ENCODE measurements at places on chromosomes 3 and 15. TPM values are rescaled to one million over a fixed set of nuclear protein-coding genes. Genes with fewer than 3 reads are reported as not detected.

GRCh38 chr3:14799146-14799545, 19.6 kb upstream of the FGD5 start:
- H3K4me3 ChIP-seq, result no peak overlapping the region
- no peak for DNase-seq
- H3K27ac ChIP-seq, result no peak overlapping the region
- H3K4me1 ChIP-seq, result no peaks in the 10 kb centered on the region
- no peaks in the 10 kb centered on the region for H3K36me3 ChIP-seq

DNA sequence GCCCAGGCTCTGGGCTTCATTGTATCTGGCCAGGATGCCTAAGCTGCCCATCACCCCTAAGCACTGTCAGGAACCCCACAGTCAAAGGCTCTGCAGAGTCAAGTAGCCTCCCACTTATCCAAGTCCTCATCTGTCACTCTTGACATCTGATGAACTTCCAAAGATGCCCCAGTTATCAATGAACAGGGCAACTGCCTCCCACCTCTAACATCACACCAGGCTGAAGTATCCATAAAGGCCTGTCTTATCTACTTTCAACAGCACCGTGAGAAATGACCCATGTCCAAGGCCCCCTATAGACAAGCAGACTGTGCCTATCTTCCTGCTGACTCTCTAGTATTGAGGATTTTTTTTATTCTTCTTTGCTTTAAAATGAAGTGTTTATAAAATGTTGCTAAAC, 56.4 kb downstream of the TRIM69 start:
- H3K27ac ChIP-seq, result no peak overlapping the region
- no peaks in the 10 kb centered on the region for H3K27me3 ChIP-seq
- H3K36me3 ChIP-seq, result no peaks in the 10 kb centered on the region
- DNase-seq, result no peak

GRCh38 chr15:77772641-77773402, 140.1 kb upstream of the LINGO1 start:
- no peak overlapping the region for H3K27ac ChIP-seq
- H3K4me1 ChIP-seq, result no peaks in the 10 kb centered on the region
- no peak for DNase-seq
- no peaks in the 10 kb centered on the region for H3K27me3 ChIP-seq

DNA sequence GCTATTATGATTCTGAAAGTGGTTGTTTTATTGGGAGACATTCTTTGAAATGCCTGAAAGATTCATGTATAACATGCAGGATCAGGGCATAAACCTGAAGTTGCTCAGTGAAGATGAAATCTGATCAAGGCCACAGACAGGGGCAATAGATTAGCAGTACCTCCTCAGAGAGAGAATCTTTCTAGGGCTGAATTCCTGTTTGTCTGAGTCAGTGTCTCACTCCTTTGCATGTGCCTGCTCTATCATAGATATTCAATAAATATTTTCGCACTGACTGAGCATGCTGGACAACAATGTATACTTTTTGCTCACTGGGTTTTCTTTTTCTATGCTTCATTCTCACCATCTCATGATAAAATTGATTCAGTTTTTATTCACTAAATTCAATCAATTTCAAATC, 49.8 kb upstream of the PFN2 start:
- H3K27ac ChIP-seq, result no peak overlapping the region
- no peaks in the 10 kb centered on the region for H3K27me3 ChIP-seq
- no peak for DNase-seq

DNA sequence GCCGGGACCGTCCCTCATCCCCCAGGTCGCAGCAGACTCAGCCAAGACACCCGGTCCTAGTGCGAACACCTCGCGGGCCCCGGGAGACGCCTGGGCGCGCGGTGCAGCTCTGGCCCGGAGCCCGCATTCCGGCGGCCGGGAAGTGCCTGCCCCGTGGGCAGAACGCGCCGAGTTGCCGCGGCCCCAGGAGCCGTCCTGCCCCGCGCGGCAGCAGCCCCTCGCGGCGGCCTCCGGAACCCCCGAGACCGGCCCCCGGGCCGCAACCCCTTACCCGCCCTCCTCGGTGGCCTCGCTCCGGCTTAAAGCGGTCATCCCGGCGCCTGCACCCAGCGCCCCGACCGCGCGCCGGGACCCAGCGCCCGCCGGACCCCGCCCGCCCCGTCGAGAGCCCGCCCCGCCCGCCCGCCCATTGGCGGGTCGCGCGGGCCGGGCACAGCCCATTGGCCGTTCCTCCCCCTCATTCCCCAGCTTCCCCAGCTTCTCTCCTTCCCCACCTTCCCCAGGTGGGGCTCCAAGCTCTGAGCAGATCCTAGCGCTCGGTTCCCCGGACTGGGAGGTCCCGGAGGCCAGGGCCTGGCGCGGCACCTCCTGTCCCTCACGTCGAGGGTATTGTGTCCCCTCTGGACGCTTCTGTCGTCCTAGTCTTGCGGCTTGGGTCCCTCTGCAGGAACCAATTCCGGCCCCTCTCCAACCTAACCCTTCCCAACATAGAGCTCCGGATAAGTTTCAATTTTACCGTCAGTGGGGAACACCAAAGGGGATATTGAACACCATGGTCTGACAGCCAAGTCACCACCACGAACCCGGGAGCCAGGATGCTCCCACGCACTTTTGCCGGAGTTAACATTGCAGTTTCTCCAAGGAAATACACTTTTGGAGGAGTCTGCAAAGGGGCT, at the start of gene GRAMD2A:
GRAMD2A (minus strand) TSS at position 328 of the 896 bp plus-strand sequence.
- H3K36me3 ChIP-seq, result peaks cover 35% of the 10 kb centered on the region
- peak within 1 kb of the TSS; percentile 54 for H3K4me3 ChIP-seq
- no peak within 1 kb of the TSS for H3K27ac ChIP-seq
- no peak for DNase-seq
- H3K4me1 ChIP-seq, result peaks cover 11% of the 10 kb centered on the region

DNA sequence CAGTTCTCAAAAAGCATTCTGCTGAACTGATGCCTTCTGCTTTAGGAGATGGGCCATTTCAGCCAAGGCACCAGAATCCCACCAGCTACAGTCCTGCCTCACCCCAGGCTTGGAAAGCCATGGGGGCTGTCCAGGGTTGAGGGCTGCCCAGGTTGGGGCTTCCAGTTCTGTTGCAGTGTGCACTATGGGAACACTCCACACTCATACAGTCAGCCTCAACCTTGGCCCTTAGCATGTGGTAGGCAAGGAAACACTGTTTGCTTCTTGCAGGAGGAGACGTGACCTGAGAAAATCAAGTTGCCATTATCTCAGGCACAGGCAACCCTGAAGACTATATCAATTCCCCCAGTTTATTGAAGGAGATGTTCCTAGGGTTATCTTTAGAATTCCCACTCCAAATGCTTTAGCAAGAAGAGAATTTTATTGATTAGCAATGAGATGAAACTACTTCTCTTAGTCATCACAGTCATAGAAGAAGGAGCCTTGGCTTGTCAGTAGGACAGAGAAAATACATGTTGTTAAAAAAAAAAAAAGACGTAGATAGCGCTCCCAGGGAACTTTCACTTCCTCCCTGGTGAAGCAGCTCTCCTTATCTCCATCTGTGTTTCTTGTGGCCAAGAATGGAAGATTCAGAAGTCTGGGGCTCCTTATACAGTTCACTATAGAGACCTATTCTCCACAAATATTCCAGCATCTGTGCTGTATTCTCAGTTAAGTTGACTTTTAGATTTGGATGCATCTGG, 38.3 kb upstream of the IL12A start:
- H3K4me3 ChIP-seq, result no peak overlapping the region
- H3K27me3 ChIP-seq, result no peaks in the 10 kb centered on the region
- H3K36me3 ChIP-seq, result no peaks in the 10 kb centered on the region
- H3K4me1 ChIP-seq, result no peaks in the 10 kb centered on the region
- H3K27ac ChIP-seq, result no peak overlapping the region

GRCh38 chr3:66488492-66488891, 12.3 kb downstream of the LRIG1 start:
- no peaks in the 10 kb centered on the region for H3K27me3 ChIP-seq
- no peaks in the 10 kb centered on the region for H3K36me3 ChIP-seq
- no peak overlapping the region for H3K4me3 ChIP-seq

DNA sequence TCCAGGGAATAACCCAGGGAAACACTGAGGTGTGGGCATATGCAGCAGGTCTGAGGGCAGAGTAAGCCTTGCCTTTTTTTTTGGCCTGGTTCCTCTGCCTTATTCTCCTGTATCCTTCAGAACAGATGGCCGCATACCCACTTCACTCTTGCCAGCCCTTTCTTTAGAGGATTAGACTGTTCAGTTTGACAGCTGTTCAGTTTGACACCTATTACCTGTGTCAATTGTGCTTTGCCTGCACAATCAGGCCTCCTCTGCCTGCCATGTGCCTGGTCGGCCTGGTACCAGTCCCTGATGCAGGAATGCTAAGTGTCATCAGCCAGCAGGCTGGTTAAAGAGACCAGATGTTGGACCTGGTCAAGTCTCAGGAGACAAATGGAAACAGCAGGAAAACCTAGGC, 22.3 kb downstream of the TM6SF1 start:
- H3K4me1 ChIP-seq, result no peaks in the 10 kb centered on the region
- no peak for DNase-seq
- H3K27me3 ChIP-seq, result no peaks in the 10 kb centered on the region
- no peak overlapping the region for H3K4me3 ChIP-seq
- H3K36me3 ChIP-seq, result no peaks in the 10 kb centered on the region

Gene BMF
- 5.8 TPM for total RNA-seq

Gene CACNA2D3
- 10.2 TPM for total RNA-seq

Gene NR2E3
- total RNA-seq, result 0.14 TPM

Gene GOLGA6L7
- not detected for total RNA-seq

Gene CSPG5
- total RNA-seq, result 2.3 TPM

Gene NR1I2
- 0.54 TPM for total RNA-seq
